ENCODE measurements at places on chromosomes 5 and 9. TPM values are rescaled to one million over a fixed set of nuclear protein-coding genes. Genes with fewer than 3 reads are reported as not detected.

DOCK2 gene
- total RNA-seq = 75.5 TPM

TCF7 gene
- 5.4 TPM for total RNA-seq

SMU1 gene
- total RNA-seq = 19.8 TPM

ZDHHC11 gene
- total RNA-seq = 64.6 TPM

CD14 gene
- total RNA-seq = 102 TPM

DAP gene
- 101 TPM for total RNA-seq

SLC36A2 gene
- not detected for total RNA-seq

ARHGEF39 gene
- total RNA-seq = 0.37 TPM

ADRB2 gene
- 22.4 TPM for total RNA-seq

TMEM171 gene
- total RNA-seq = not detected

ADGRD2 gene
- total RNA-seq = not detected

ELOVL7 gene
- 7.1 TPM for total RNA-seq

C6 gene
- 0.89 TPM for total RNA-seq

FOXD4L4 gene
- 0.57 TPM for total RNA-seq

BBLN gene
- 140 TPM for total RNA-seq

CAMK4 gene
- total RNA-seq = 36.7 TPM

BAAT gene
- not detected for total RNA-seq

WDR31 gene
- total RNA-seq = 2.3 TPM

ANKRD34B gene
- not detected for total RNA-seq

ACOT12 gene
- total RNA-seq = not detected

ANKRD31 gene
- total RNA-seq = 0.17 TPM

WNT8A gene
- not detected for total RNA-seq

SLC36A3 gene
- total RNA-seq = not detected

HAPLN1 gene
- not detected for total RNA-seq

ANGPTL2 gene
- total RNA-seq = 9.1 TPM
